Uterus (tissue), 4 donors: ENCODE measurements at places on chromosomes 11 and 22. TPM values are rescaled to one million over a fixed set of nuclear protein-coding genes. Genes with fewer than 3 reads are reported as not detected.
A peak's percentile ranks its signal among the peaks of the same experiment; 100 is the strongest.

The CDCA5 gene
- total RNA-seq, result 0.77 TPM

DNA sequence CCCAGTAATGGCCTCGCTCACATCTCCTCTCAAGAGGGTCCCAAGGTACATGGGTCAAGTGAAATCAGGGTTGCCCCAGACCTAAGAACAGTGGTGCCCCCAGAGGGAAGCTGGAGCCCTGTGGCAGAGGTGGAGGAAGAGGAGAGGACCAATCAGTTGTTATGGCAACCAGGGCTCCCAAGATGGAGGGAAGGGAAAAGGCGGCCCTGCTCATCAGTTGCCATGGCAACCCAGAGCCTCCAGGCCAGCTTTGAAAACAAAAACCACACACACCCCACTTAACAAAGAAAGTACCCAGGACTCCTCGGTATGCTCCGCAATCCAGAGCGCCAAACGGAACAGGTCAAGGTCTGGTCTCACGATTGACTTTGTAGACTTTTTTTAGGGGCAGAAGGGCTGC, 53.5 kb upstream of the SLC35C1 start:
- no peak for DNase-seq

GRCh38 chr22:42500161-42500835, 19.3 kb downstream of the RRP7A start:
- peak; percentile 86 for DNase-seq

DNA sequence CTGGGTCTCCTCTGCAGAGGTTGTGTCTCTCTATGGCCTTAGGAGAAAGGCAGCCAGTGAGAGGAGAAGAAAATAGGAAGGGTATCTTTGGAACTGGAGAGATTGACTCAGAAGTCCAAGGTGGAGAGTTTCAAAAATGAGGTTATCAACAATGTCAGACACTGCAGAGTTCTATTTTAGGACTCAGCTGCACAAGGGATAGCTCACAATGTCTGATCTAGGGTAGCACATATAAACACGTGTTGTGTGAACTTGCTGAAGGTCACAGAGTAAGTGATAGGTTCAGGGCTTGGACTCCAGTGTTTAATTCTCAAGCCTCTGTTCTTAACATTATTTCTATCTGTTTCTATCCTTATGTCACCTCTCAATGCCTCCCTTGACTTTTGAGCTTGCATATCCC, 305.0 kb upstream of the LARGE1 start:
- no peak for DNase-seq

DNA sequence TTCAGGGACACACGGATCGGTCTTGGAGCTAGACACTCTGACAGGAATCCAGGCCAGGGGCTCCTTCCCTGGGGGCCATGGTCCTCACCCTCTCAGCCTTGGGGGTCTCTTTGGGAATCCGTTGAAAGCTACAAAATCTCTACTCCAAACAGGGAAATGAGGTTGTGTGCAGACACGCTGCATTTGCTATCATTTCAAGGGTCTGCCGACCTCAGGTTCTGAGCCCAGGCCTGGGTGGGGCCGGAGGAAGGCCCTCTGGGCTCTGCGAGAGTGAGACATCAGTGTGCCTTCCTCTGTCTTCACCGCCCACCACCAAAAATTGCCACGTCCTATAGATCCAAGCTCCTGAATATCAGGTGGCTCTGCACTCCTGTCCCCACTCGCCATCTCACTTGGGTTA, 74.4 kb upstream of the FGF3 start:
- no peak for DNase-seq

- DNase-seq, result no peak
These were observed 65.1 kb downstream of the C11orf65 start for GRCh38 chr11:108402241-108402640.

DNA sequence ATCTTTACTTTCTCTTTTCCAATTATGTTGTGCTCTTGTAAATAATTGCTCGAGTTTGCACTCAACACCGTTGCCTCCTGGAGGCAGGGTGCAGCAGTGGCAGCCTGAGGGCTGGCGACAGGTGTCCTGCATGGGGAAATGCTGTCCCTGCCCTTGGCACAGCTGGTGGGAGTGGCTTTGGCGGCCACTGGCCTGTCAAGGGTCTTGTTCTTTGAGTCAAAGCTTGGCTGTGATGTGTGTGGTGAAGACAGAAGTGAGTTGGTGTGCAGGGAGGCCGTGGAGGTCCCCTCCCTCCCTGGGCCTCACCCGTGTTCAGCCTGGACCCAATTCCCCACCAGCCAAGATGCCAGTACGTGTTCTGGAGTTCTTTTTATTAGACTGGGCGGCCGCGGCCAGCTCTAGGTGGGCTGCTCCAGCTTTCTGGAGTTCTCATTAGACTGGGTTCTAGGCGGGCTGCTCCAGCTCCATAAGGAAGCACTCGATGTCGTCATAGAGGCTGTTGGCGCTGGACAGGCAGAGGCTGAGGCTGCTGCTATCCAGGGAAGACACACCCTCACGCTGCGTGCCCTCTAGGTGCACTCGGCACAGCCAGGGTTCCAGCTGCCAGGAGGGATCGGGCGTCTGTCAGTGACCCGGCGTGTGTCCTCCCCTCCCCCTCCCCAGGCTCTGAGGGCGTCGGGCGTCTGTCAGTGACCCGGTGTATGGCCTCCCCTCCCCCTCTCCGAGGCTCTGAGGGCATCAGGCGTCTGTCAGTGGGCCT, 3.4 kb downstream of the IRF7 start:
- DNase-seq, result no peak
